Suprapubic skin (tissue), 4 donors: ENCODE measurements at places on chromosomes 11 and 22.
A peak's percentile ranks its signal among the peaks of the same experiment; 100 is the strongest.

DNA sequence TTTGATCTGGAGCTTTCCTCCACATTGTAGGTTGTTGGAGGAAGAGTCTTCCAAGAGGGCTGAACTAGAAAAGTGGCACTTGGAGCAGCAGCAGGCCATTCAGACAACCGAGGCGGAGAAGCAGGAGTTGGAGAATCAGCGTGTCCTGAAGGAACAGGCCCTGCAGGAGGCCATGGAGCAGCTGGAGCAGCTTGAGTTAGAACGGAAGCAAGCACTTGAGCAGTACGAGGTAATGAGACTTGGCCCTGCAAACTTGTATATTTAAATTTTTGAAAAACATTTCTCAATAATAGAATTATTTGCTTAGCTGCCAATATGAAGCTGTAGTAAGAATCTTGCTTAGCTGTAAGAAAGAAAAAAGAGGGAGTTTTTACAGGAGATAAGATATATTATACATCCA is 84.0 kb downstream of the SWAP70 start:
- no peak for DNase-seq

- no peak for DNase-seq
Observed at GRCh38 chr11:31956310-31956709, 134.6 kb upstream of the RCN1 start.

GRCh38 chr22:36816636-36817524 is at the start of gene PVALB:
Gene PVALB (minus strand): TSS chr22:36817035. CDS start chr22:36817005, 30 bp downstream.
- DNase-seq, result no peak

DNA sequence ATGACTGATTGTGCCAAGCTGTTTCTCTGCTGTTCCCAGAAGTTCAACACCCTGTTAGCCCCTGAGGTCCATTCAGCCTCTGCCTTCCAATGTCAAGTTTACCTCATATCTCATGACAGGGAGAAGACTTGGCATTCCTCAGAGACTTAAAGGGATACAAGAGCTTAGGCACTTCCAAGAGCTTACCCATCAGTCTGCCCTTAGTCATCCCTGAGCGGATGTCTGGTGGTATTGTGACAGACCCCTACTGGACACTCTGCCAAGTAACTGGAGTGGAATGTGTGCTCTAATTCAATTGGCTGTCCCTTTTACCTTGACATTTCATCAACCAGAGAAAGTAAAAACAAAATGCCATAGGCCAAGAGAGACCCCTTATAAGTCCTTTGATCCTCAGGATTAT is 151.5 kb downstream of the AASDHPPT start:
- no peak for DNase-seq

DNA sequence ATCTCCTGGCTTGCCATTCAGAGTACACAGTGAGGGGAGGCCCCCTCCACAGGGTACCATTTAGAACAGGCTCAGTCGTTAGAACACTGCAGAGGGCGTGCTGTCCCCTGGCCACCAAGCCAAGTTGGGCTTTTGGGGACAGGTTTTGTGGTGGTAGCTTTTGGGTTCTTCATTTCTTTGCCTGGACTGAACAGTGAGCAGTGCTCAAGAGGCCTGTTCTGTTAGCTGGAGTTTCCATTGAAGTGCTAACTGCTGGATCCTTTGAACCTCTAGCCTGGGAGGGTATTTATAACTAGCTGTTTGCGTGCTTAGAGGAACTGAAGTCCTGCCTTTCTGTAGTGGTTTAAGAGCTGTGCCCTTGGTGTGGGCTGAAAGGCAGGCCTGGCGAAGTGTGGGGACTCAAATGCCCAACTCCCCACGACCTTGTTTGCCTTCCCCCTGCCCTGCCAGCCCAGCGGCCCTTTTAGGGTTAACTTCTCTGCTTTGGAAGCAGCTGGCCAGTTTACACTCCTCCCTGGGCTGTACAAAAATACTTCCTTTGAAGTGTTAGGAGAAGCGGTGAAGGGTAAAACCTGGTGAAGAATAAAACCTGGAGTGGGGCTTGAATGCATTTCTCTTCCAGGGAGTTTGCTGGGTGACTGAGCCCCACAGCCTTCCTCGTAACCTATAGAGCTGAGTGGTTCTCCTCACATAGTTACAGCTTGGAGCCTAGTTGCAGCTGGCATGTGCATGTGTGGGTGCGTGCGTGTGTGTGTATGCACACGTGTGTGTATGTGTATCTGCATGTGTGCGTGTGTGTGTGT is 34.6 kb downstream of the ZNRF3 start:
- DNase-seq, result no peak

GRCh38 chr22:19522190-19522880 is 1.9 kb downstream of the CLDN5 start:
- DNase-seq, result peak; percentile 75

DNA sequence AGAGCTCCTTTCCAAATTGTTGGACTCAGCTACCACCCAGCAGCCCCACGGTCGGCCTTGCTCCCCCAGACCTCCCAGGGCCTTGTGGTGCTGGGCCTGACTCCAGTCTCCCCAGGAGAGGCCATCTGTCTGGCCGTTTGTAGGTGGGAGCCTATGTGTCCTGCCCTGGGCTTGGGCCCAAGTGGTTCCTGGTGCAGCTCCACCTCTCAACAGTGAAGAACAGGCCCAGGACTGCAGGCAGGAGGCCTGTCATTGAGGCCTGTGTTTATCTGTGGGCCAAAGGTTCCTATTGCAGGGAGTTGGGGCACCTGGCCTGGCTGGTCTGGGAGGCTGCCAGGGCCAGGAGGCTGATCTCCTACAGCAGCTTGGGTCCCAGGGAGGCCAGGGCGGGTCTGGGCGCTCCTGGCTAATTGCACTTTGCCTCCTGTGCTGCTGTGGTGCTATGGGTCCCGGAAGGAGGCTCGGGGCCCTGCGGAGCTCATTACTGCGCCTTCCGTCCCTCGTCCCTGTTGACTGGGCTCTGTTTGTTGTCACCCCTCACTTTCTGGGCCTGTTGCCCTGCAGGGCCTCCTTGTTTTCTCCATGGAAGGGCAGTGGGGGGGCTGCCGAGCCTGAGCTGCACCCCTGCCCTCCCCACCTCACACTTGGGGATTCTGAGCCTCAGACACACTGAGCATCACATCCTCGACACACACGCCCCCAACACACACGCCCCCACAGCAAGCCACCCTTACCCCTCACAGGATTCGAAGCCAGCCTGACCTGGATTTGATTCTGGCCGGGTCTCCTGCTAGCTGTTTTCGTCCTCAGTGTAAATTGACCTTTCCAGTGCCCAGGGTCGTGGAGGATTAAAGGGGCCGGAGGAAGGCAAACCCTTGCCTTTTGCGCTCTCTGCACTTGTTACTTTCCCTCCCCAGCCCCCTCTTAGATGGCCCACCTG is 6.8 kb upstream of the OMP start:
- DNase-seq, result peak; percentile 50

- DNase-seq, result no peak
Observed at GRCh38 chr11:119585043-119585781, 143.8 kb downstream of the NECTIN1 start.

- no peak for DNase-seq
Observed at GRCh38 chr11:17267576-17267975, 9.0 kb upstream of the NUCB2 start.

DNA sequence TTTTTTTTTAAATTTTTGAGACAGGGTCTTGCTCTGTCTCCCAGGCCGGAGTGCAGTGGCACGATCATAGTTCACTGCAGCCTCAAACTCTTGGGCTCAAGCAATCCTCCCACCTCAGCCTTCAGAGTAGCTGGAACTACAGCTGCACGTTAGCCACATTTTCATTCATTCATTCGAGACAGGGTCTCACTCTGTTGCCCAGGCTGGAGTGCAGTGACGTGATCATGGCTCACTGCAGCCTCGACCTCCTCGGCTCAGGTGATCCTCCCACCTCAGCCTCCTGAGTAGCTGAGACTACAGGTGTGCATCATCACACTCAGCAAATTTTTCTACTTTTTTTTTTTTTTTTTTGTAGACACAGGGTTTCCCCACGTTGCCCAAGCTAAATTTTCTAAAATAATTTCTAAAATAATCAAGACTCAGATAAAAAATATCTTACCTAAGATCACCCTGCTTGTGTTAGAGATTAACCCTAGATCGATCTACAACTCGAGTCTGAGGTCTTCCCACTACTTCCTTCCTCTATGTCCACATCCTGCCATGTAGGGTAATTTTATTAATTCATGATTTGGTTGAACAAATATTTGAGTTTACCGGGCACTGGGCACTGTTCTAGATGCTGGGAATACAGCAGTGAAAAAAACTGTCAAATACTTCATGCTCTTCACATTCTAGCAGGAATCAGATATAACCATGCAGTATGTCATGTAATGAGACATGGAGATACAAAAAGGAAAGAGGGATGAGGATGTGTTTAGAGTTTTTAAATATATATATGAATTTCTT is 15.1 kb downstream of the EIF4G2 start:
- DNase-seq, result no peak
